ENCODE measurements at places on chromosomes 2 and 18.

- no peak for DNase-seq
These were observed 104.4 kb downstream of the GULP1 start for GRCh38 chr2:188395903-188396689.

DNA sequence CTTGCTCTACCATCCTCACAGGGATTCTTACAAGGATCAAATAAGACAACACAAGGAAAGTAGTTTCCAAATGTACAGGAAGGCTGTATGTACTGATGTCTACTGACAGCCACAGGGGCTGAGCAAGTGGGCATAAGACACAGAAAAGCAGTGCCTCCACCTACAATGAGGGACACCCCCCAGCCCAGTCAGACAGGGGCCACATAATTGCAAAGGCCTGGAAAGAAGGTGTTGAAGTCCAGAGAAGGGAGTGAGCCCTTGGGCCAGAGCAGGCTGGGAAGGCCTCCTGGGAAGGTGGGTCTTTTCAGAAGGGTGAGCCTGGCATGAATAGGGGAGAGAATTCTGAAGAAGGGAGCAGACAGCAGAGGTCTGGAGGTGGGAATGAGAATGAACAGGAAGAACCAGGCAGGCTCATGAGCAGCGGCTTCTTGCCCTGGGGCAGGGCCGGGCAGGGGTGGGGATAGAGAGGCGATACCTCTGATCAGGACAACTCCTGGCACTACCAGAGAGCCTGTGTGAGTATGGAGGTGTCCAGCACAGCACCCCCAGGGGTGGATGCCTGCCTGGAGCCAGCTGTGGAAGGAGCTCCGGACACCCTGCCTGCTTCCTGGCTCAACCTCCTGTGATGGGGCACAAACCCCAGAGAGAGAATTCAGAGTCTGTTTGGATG lies 30.1 kb downstream of the HS1BP3 start:
- DNase-seq: no peak

- DNase-seq: no peak
These were observed 109.6 kb upstream of the ODC1 start for GRCh38 chr2:10557506-10558265.

DNA sequence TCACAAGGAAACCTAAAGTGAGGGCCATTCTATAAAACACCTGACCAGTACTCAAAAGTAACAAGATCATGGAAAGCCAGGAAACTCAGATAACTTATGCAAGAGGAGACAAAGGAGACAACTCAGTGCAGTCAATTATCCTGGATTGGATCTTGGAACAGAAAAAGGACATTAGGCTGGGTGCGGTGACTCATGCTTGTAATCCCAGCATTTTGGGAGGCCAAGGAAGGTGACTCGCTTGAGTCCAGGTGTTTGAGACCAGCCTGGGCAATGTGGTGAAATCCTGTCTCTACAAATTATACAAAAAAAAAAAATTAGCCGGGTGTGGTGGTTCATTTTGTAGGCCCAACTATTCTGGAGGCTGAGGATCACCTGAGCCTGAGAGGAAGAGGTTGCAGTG lies 424.5 kb upstream of the SPRED2 start:
- DNase-seq: no peak

DNA sequence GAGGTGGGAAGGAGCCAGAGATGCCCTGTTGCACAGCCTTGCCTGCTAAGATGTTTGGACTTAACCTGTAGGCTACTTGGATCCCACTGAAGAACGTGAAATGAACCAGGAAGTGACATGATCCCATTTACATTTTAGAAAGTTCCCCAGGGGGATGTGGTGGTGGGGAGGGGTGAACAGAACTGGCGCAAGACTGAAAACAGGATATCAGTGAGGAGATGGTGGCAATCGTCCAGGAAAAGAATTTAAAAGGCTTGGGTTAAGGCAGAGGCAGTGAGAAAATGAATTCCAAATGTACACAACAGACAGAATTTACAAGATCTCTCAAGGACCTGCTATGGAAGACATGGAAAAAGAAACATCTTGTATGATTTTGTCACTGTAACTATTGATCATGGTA lies 42.3 kb downstream of the SULT1C2 start:
- no peak for DNase-seq

DNA sequence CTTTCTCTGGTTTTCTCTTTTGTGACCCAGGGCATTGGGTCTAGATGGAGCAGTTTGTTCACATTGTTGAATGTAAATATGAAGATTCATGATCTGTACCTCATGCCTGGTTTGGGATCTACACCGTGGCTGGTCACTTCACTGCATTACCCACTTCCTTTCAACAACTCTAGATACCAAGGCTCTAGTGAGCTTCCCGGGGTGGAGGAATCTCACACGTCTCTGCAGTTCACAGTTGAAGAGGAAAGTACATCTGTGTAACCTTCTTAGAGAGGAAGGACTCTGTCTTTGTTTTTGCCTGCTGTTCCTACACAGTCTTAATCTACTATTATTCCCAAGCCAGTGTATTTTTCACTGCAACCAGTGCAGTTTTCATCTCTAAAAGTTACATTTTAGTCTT lies 574.8 kb downstream of the MBD2 start:
- no peak for DNase-seq

DNA sequence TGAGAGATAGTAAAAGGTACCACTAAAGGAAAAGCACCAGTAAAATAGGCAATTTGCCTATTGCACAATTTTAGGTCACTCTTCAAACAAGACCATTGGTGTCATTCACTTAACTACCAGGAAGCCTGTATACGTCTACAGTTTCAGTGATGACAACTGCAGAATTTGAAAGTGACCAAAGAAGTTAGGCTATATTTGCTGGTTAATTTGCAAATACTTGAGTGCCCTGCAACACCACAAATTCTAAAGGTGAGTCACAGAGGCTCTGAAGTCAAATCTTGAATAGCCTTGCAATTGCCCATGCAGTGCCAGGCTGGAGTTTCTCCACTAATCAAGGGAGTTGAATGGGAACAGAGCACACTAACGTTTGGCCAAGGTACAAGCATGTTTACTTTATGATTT lies 128.7 kb upstream of the CCDC68 start:
- DNase-seq: no peak

DNA sequence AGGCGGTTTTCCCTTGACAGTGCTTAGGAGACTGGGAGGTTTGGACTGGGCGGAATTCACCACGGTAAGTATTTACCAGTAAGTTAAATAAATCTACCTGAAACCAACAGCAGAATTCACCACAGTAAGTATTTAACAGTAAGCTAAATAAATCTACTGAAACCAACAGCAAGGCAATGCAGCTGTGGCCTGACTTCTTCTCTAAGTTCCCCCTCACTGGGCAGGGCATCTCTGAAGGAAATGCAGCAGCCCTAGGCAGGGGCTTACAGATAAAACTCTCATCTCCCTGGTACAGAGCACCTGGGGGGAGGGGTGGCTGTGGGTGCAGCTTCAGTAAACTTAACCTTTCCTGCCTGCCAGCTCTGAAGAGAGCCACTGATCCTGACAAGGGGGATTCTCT lies 432.5 kb upstream of the LRRTM1 start:
- DNase-seq: no peak

- DNase-seq: no peak
These were observed 71.5 kb downstream of the EDAR start for GRCh38 chr2:108917526-108917925.

DNA sequence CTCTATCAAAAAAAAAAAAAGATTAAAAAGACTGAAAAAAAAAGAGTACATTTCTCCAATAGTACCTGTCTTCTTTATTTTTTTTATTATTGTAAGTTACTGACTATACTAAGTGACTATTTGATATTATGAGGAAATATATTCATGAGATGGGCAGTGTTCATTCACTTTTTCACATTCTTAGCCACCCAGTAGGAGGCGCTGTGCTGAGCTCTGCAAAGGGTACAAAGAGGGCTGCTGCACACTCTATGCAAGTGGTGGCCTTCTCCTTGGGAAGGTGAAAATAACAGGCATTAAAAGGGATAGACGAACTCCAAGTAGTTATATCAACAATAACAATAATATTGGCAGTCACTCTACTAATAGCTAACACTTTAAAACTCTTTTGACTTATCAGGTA lies 1034.9 kb upstream of the FANCL start:
- no peak for DNase-seq

DNA sequence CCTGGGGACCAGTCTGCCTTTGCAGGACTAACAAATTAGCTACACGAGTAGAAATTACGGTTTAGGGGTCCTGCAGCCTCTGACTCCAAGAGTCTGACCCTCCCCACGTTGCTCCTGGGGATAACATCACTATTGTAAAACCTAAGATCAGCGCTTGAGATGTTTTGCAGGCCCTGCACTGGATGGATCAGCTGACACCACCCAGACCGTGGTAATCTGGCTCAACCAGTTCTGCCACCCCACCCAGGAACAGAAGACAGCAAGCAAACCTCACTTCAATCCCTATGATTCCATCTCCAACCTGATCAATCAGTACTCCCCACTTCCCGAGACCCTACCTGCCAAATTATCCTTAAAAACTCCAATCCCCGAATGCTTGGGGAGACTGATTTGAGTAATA lies 31.7 kb downstream of the NGEF start:
- DNase-seq: no peak

- no peak for DNase-seq
These were observed 43.5 kb upstream of the NXPH2 start for GRCh38 chr2:138823666-138824065.

- DNase-seq: no peak
These were observed 55.1 kb downstream of the CDH19 start for GRCh38 chr18:66548747-66549146.

GRCh38 chr18:21181766-21182165 lies 60.3 kb upstream of the GREB1L start:
- DNase-seq: no peak

DNA sequence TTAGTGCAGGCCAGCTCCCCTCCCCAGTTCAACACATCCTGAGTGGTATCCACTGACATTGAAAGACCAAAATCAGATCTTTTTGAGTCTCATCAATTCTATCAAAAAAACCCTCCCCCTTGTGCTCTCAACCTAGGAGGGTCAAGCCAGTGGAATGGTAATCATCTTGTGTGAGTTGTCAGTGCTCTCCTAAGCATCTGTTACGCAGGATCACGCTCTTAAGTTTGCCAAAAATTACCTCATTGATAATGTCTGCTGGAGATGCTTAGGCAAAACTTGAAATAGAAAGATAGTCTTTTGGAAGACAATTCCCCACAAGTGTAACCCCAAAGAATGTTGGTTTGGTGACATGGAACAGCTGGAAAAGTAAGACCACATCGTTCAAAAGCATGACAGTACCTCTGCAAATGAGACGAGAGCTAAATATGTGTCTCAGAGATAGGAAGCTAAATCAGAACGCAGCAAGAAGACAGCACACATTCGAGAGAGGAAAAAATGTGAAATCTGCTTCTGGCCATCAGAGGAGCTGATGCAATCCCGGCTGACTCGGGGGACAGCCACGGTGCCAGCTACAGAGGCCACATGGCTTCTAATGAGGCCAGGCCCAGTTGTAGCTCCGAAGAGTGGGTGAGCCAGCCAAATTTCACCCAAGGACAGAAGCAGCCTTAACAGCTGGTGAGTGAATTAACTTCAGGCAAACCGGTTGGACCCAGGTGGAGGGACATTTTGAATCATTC lies 753.9 kb downstream of the RNF144A start:
- DNase-seq: no peak

DNA sequence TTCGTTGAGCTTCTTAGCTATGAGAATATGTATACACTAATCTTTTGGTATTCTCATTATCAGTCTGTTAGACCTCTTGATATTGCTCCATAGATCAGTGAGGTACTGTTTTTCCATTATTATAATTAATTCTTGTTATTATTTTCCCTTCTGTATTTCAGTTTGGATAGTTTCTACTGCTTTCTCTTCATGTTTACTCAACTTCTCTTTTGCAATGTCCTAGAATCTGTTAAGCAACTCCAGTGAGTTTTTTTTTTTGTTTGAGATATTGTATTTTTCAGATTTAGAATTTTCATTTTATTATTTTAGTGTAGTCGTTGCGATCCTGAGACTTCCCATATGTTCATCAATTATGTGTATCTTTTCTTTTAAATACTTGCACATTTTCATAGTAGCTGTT lies 260.8 kb downstream of the SETBP1 start:
- DNase-seq: no peak

Data from IMR-90 (cell line).